ENCODE measurements at places on chromosomes 7 and 10.

GRCh38 chr7:18504965-18505364 is 9.4 kb downstream of the HDAC9 start:
- no peak for DNase-seq

DNA sequence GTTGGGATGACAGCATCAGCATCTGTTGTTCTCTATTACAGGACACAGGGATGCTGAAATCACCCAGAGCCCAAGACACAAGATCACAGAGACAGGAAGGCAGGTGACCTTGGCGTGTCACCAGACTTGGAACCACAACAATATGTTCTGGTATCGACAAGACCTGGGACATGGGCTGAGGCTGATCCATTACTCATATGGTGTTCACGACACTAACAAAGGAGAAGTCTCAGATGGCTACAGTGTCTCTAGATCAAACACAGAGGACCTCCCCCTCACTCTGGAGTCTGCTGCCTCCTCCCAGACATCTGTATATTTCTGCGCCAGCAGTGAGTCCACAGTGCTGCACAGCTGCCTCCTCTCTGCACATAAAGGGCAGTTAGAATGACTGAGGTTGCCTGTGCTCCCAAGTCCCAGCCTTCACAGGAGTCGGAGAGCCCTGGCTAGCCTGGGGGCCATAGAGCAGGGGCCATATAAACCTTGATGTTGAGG is 142.2 kb upstream of the PRSS58 start:
- no peak for DNase-seq

GRCh38 chr10:49726593-49726992 is 35.5 kb downstream of the OGDHL start:
- DNase-seq: no peak

- DNase-seq: no peak
These were observed 287.3 kb downstream of the FZD1 start for GRCh38 chr7:91551377-91552175.

GRCh38 chr7:155244675-155245074 is 53.0 kb upstream of the INSIG1 start:
- no peak for DNase-seq

DNA sequence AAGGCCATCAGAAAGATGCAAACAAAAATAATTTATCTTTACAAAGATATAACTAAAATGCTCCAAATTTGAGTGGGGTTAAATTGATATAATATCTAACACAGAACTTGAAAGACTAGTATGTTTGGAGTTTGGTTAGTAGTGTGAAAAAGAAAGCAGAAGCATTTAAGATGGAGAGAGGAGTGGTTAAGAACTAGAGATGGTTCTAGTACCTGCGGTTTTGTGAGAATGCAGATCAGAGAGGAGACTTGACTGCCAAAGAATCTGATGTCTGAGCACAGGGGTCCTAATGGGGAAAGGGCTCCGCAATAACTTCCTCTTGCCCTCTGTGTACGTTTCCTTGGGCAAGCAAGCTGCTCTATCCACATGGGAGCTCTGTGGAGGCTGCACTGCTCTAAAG is 506.8 kb upstream of the COBL start:
- no peak for DNase-seq

- peak; percentile 16 for DNase-seq
These were observed 100.2 kb downstream of the COL13A1 start for GRCh38 chr10:69901628-69902505.

DNA sequence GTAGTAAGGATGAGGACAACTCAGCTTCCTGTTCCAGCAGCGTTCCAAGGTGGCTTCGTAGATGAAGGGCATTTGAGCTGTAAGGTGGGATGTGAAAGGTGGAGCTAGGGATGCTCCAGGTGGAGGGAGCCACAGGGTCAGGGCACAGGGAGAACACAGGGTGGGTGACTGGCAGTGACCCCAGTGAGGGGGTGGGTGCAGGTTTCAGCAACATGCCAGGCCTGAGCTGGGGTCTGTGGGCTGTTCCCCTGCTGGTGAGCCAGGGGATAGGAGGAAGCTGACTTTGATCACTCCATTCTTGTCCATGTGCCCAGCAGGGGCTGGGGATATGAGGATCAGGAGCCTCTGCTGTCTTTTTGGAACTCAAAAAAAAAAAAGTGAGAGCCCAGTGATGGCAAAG is 33.2 kb downstream of the CDH23 start:
- DNase-seq: no peak

GRCh38 chr7:100102950-100103840 is 1.8 kb downstream of the AP4M1 start:
- no peak for DNase-seq

DNA sequence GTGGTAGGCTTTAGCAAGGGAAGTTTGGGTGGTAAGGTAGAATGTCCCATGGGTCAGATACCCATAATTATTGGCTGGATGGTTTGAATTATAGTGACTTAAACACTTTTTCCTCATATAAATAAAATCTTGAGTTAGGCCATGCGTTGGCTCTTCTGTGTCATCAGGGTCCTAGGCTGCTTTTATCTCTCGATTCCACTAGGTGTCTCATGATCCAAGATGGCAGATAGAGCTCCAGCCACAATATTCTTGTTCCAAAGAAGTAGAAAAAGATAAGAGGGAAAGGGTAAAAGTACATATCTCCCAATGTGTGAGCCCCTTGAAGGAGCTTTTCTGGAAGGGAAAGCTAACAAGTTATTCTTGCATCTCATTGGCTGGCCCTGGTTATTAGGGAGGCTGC is 144.7 kb downstream of the GRK5 start:
- DNase-seq: no peak

GRCh38 chr10:60186315-60187071 is 203.2 kb downstream of the ANK3 start:
- DNase-seq: no peak

GRCh38 chr10:51918884-51919325 is 219.5 kb upstream of the CSTF2T start:
- no peak for DNase-seq

- no peak for DNase-seq
These were observed 109.3 kb upstream of the NANOS1 start for GRCh38 chr10:118920206-118920605.

- no peak for DNase-seq
These were observed 30.5 kb upstream of the SRGN start for GRCh38 chr10:69057261-69057950.

DNA sequence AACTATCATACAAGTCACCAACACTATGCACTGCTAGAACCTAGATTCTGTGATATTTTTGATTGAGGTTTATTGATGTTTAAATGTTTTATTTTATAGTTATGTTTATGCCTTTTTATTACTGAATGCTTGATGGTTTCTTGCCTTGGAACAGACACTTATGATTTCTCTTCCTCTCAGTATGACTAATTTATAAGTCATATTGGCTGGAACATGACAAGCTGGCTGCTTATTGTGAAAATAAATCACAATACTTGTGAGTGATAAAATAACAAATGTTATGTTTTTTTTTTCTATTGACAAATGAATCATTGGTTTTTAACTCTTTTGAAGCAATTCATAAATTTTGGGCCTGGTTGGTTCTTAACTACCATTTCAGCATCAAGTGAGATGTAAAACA is 142.0 kb upstream of the MALRD1 start:
- DNase-seq: no peak

DNA sequence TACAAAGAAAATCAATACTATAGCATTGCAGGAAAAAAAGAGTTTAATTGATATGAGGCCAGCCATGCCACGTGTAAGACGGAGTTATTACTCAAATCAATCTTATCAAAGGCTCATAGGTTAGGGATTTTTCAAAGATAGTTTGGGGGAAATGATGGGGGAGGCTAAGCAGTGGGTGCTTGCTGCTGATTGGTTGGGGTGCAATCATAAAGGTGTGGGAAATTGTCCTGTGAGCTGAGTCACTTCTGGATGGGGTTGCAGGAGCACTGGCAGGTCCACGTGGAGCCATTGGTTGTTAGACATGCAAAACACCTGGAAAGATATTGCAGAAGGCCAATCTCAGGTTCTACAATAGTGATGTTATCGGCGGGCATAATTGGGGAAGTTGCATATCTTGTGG is 319.2 kb upstream of the COBL start:
- DNase-seq: no peak

DNA sequence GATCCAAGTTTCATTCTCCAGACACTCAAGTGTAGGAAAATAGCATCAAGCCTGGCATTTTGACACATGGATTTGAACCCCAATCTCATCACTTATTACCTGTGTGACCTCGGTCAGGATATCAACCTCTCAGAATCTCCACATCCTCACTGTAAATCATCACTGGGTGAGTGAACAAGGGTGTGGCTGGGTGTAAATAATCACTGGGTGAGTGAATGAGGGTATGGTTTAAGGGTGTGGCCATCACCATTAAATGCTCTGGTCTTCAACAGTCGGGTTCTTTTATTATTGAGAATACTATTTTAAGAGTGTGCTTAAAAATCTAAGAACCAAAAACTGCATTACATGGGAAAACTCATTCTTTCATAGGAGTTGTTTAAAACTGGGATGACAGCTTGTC is 200.1 kb downstream of the DOCK4 start:
- DNase-seq: no peak

- DNase-seq: no peak
These were observed 119.2 kb downstream of the TMEM178B start for GRCh38 chr7:141193066-141193465.

GRCh38 chr7:158609313-158609974 is 21.8 kb upstream of the PTPRN2 start:
- no peak for DNase-seq

GRCh38 chr7:96415293-96415940 is 93.5 kb upstream of the SLC25A13 start:
- no peak for DNase-seq

GRCh38 chr7:44310221-44310848 is 15.1 kb downstream of the CAMK2B start:
- DNase-seq: no peak

- DNase-seq: no peak
These were observed 483.2 kb upstream of the MKI67 start for GRCh38 chr10:128609460-128609859.

- DNase-seq: no peak
These were observed 1288.5 kb upstream of the AUTS2 start for GRCh38 chr7:68309806-68310205.

- DNase-seq: no peak
These were observed 104.0 kb upstream of the GAD2 start for GRCh38 chr10:26112532-26112931.

- no peak for DNase-seq
These were observed 6.5 kb downstream of the STAMBPL1 start for GRCh38 chr10:88886557-88886956.

DNA sequence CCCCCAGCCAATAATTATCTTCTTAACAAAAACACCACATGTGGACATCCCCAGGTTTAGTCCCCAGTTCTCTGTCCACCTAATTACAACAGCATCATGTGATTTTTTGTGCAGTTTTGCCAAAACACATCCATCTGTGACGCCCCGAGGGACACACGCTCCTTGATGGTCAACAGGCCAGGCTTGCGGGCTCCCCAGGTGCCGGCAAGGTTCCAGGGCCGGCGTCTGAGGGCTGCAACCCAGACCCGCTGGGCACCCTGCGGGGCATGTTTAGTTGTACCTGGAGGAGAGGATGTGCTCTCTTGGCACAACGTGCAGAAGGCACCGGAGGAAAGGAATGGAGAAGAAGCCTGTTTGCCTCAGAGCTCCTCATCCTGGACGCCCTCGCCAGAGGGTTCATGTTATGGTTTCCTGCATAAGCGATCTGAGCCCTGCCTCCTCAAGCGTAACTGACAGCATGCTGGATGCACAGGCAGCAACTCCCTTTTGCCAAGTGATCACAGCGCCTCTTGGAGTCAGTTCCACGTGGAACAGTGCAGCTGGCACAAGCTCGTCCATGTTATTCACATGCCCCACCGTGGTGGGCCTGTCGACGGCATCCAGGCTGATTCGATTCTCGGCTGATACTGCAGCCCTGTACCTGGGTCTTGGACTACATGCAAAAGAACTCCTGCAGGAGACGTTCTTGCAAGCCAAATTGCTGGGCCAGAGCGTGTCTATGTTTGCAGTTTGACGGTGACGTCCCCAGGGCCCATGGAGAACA is 41.6 kb downstream of the JAKMIP3 start:
- DNase-seq: no peak

DNA sequence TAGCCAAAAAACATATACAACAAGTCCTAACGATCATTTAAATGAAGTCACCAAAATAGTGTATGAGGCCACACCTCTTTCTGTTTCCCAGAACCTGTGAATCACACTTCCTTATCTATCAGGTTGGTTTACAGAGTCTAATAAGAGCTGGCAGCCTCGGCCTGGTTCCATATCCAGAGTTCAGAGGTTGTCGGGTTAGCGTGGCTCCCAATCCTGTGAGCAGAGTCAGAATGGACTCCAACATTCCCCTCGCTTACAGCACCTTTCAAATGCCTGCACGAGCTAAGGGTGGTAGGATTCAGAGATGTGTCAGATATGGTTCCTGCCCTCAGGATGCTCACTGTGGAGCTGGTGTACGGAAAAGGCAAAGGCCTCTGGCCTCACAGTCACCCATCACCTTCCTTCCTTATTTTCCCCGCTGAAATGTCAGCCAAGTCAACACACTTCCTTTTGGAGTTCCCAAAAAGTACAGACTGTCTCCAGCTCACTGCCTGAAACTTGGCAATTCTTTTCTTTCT is 6.0 kb downstream of the IL15RA start:
- peak; percentile 70 for DNase-seq

GRCh38 chr7:132576721-132577085 is 433 bp upstream of the PLXNA4 start:
- no peak for DNase-seq

GRCh38 chr7:107045195-107045960 is 873 bp downstream of the PRKAR2B start:
- no peak for DNase-seq

DNA sequence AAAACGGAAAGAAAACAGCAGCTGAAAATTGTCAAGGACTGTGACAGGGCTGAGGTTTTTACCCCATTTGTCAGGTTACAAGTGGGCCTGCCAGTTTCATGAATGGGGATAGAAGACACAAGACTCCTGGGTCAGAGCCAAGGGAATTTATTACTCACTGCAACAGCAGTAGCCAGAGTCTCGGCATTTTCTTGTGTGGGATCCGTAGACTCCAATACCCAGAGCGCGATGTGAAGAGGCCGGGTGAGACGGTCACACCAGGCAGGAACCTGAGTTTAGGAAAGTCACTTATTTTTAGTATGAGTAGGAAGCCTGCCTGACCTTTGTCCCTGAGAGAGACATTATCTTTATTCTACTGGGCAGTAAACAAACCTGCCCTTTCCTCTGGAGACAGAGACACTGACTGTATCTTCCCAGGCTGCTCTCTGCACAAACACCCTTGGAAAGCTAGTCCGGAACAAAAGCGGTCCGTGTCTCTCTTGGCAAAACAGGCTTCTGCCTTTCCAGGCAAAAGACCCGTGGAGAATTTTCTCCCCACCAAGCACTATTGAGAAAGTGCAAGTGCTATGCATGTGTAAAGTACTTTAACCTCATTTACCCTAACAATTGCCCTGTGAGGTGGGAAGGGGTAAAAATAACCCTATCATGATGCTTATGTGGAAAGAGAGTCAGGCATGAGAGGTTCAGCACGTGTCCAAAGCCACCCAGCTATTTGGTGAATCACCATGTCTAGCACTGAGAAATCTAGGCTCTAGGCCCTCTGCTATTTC is 58.4 kb downstream of the JCAD start:
- no peak for DNase-seq
